ENCODE measurements at places on chromosomes 5 and 9.

DNA sequence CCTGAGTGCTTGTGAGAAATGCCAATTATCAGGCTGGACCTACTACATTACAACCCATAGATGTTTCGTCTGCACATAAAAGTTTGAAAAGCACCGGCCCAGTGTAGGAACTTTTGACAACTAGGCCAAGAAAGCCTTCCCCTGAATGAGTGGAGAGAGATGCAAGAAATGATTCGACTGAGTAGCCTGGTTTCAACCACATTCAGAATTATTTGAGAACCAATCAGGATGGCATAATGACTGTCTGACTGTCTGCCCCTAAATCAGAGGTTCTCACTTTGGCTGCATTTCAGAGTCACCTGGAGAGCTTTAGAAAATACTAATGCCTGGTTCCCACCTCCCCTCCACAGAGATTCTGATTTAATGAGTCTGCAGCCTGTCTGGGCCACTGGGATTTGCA is 61.1 kb downstream of the FRMD3 start:
- no peak for DNase-seq

DNA sequence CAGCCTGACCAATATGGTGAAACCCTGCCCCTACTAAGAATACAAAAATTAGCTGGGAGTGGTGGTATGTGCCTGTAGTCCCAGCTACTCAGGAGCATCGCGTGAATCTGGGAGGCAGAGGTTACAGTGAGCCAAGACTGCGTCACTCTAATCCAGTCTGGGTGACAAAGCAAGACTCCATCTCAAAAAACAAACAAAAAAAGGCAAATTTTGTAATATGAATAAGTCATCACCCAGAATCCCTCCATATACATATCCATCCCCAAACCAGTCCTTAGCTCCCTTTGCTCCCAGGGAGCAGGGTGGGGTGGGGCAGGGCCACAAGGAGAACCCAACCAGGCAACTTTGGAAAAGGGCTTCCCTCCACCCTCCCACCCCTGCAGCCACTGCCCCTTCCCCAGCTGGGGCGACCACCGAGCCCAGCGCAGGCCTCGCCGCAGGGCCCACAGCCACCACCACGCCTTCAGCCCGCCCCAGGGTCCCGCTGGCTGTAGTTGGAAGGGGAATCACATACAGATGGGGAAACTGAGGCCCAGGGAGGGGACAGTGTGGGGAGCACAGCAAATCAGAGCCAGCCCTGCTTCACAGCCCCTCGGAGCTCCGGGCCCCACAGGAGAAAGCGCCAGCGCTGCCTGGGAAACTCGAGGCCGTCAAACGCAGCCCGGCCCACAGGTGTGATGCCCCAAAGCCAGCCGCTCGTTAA is 7.8 kb downstream of the NOTCH1 start:
- no peak for DNase-seq

GRCh38 chr5:52787600-52788504 is at the start of the genes ITGA1 and PELO:
Gene ITGA1, plus strand, starts transcription at chr5:52787916. Its CDS starts 438 bp downstream, at chr5:52788354.
Gene PELO, plus strand, starts transcription at chr5:52787916. Its CDS starts 12,479 bp downstream, at chr5:52800395.
- peak; percentile 59 for DNase-seq

DNA sequence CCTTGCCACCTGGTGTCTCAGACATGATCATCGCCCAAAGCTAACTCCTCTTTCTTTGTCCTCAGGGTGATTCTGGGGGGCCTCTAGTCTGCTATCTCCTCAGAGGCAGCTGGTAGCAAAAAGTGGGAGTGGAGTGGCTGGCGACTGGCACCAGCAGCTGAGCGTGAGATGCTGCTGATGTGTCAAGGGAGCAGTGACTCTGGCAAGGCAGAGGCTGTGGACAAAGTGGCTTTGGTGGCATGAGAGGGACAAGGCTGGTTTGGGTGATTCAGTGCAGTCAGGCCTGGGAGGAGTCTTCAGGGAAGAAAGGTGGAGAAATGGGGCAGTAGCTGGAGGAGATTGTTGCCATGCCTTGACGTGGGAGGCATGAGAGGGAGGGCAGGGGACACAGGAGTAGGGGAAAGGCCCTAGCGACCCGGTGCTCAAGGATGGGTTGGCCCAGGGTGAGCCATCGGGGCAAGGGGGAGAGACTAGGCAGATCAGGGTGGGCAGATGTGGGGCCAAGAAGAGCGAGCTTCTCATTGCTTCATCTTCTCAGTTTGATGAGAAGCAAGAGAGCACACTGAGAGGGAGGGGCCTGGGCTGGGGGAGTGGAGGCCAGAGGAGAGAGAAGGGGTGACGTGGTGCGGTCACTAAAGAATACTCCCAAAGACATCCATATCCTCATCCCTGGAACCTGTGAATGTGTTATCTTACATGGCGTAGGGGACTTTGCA is 64.2 kb upstream of the SPTLC1 start:
- DNase-seq = no peak

DNA sequence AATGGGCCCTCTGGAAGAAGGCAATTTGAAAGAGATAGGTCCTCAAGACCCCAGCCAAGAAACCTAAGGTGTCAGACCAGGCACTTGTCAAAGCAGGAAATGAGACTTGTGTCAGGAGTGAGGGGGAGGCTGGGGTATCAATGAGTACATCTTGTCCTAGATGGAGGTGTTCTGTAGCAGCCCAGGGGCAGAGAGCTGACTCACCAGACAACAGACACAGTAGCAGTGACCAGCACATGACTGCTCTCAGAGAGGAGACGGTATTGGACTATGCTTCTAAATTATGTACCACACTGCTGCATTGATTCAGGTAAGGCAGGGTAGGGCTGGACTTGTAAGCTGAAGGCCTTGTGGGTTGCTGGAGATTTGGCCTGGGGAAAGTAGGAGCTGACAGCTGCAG is 551.2 kb upstream of the KLF4 start:
- DNase-seq = no peak

- DNase-seq = no peak
Observed at GRCh38 chr5:167051402-167051768, 1240.1 kb upstream of the WWC1 start.

- DNase-seq = no peak
Observed at GRCh38 chr5:8650186-8650585, 781.2 kb downstream of the MTRR start.

GRCh38 chr9:37575921-37576721 is at the start of gene FBXO10:
Gene FBXO10, minus strand, starts transcription at chr9:37576380. Its CDS starts 34,612 bp downstream, at chr9:37541768.
- peak; percentile 49 for DNase-seq

DNA sequence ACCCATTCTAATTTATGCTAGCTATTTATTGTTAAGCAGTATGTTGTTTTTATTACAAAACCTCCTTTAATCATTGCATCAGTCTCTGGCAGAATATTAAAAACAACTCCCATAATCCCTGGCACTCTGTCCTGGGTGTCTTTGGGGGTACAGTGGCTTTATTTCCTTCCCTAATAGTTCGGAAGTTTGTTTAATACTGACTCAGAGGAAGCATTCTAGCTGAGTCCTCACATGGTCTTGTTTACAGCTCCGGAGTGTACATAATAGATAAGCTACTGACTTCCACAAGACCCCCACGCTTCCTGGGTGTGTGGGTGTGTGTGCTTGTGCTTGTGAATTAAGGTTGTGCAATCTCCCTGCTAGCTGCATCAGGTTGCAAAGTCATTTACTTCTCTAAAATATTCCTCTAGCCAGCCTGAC is 149.8 kb upstream of the CDKN2B start:
- no peak for DNase-seq

DNA sequence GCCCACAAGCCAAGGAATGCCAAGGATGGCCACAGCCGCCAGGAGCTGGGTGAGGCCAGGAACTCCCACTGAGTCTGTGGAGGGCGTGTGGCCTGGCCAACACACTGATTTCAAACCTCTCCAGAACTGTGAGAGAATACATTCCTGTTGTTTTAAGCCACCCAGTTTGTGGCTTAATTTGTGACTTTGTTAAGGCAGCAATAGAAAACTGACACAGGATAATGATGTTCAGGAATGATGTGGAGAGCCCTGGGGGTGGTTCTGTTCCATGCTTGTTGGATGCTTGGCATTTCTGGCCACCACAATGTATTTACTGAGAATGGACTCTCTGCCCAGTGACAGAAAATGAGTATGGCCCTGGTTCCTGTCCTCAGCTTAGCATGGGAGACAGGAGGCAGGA is 82.8 kb downstream of the DAP start:
- DNase-seq = no peak

- no peak for DNase-seq
Observed at GRCh38 chr9:93984860-93985259, 29.7 kb upstream of the BARX1 start.

DNA sequence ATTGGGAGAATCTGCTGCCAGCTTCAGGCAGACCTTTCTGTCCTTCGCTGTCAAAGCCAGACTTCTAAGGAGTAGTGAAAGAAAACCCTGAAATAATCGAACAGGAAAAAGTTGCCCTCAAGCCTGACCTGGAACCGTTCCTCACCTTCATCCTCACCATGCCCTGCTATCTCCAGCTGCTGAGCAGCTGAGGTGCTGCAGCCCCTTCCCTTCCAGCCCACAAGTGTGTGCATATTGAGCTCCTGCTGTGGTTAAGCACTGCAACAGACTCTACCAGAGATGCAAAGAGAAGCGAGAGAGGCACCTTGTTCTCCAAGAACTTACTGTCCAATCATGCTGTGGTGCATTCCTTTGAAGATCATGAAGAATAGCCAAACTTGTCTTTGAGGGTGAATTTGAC is 18.9 kb downstream of the BHMT2 start:
- no peak for DNase-seq

DNA sequence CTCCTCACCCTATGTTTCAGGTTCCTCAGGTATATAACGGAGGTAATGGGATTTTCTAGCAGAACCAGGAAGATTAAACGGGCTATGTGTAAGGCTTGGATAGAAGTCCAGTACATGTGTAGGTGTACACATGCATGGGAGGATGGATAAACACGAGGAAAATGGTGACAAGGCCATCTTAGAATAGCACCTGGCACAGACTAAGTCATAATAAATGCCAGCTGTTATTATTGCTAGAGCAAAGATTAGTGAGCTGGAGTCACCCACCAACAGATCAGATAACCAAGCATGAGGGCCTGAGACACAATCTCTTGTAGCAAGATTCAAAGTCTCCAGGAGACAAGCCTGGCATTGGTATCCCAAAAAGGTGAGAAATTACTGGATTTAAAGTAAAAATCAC is 21.1 kb downstream of the SPOCK1 start:
- DNase-seq = no peak

DNA sequence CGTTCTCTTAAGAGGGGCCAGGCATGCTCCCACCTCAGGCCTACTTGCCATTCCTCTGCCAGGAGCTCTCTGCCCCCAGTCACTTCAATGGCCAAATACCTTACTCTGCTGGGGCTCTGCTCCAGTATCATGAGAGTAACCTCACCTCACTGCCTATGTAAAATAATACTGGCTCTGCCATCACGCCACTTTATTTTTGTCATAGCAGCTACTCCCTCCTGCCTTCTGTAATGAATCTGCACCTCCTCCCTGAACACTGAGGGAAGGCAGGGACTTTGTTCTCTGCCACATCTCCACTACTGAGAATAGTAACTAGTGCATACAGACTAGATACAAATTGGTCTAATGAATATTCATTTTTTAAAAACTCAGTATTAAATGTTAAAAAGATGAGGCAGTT is 33.8 kb downstream of the MACROH2A1 start:
- DNase-seq = no peak

GRCh38 chr5:81753429-81753828 is 2.5 kb upstream of the SSBP2 start:
- no peak for DNase-seq

DNA sequence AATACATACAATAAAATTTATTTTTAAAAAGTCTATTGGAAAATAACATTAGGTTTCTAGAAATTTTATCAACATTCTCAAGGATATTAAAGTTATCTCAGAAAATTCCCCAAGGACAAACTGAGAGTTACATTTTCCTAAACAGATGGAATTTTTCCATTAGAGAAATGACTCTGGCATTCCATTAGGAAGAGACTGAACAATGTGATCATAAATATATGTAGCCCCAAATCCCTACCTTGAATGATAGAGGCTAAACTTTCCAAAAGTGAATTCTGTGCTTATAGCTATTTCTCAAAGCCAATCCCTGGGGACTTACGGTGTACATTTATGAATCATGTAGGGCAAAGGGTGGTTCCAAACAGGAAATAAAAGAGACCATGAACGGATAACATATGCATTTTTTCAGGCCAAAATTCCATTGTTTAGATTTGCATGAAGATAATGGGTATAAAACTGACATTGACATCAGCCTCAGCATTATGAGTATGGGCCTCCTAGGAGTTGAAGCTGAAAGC is 1181.0 kb upstream of the DMAC1 start:
- DNase-seq = no peak

GRCh38 chr9:125399165-125399564 is 137.5 kb downstream of the GAPVD1 start:
- DNase-seq = no peak

- no peak for DNase-seq
Observed at GRCh38 chr5:59287361-59287760, 606.2 kb downstream of the PDE4D start.

DNA sequence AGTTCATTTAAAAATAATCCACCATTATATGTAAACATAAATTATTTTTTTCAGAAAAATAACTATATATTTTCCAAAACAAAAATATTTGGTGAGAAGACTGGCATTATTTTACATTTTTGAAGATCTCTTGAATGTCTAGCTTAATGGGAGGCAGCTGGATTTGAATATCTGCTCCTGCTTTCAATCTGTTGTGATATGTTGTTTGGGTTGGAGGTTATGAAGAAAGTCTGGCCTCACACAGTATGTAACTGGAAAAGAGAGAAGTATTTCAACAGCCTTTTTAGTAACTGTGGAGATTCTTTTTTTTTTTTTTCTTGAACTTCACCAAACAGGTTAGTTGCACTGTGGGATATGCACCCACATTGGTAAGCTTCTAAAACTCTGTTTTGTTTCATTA is 84.7 kb upstream of the SLIT3 start:
- no peak for DNase-seq

GRCh38 chr9:134411440-134412297 is 85.4 kb downstream of the RXRA start:
- DNase-seq = no peak

GRCh38 chr5:141855265-141856036 is 22.8 kb downstream of the PCDH1 start:
- no peak for DNase-seq

DNA sequence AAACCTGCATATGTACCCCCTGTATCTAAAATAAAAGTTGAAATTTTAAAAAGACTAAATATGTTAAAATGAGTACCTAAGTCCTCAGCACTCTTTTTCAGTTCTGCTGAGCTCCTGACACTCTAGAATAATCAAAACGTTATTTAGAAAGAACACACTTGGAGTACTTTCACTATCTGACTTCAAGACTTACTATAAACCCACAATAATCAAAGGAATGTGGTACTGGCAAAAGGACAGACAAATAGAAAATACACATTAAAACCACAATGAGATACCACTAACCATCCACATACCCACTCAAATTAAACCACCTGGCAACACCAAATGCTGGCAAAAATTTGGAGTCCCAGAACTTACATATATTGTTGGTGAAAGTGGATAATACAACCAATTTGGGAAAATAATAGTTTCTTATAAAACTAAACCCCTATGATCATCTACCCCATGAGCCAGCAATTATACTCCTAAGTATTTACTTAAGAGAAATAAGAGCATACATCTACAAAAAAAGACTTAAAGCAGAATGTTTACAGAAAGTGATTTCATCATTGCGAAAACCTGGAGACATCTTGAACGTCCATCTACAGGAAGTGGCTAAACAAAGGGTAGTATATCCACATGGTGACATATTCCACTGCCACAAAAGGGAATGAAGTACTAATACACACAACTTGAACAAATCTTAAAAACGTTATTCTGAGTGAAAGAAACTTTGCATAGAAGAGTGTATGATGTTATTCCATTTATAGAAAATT is 12.8 kb upstream of the PRSS3 start:
- no peak for DNase-seq

- no peak for DNase-seq
Observed at GRCh38 chr5:166353580-166353979, 1937.9 kb upstream of the WWC1 start.

All from stimulated activated CD4-positive, alpha-beta T cell treated with anti-CD3 and anti-CD28 coated beads, Interleukin-2, amount 100 ng/mL, for 24 hours (primary cell).